ENCODE measurements at places on chromosomes 1 and 21. TPM values are rescaled to one million over a fixed set of nuclear protein-coding genes. Genes with fewer than 3 reads are reported as not detected.

GRCh38 chr1:5798151-5798730 is 194.0 kb downstream of the NPHP4 start:
- no peaks in the 10 kb centered on the region for H3K27me3 ChIP-seq
- peaks cover 5% of the 10 kb centered on the region for H3K4me1 ChIP-seq
- H3K36me3 ChIP-seq, result no peaks in the 10 kb centered on the region
- no peak overlapping the region for H3K4me3 ChIP-seq
- DNase-seq, result no peak

GRCh38 chr1:73626326-73626725 is 571.6 kb downstream of the LRRIQ3 start:
- no peak overlapping the region for H3K27ac ChIP-seq
- no peak overlapping the region for H3K4me3 ChIP-seq
- no peaks in the 10 kb centered on the region for H3K4me1 ChIP-seq
- DNase-seq, result no peak
- H3K27me3 ChIP-seq, result no peaks in the 10 kb centered on the region
- H3K36me3 ChIP-seq, result no peaks in the 10 kb centered on the region

DNA sequence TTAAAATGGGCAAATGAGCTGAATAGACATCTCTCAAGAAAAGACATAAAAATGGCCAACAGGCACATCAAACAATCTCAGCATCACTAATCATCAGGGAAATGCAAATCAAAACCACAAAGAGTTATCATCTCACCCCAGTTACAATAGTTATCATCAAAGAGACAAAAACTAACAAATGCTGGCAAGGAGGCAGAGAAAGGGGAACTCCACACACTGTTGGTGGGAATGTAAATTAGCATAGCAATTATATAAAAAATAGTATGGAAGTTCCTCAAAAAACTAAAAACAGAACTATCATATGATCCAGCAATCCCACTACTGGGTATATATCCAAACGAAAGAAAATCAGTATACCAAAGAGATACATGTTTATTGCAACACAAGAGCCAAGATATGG is 68.7 kb downstream of the DENND1B start:
- no peak overlapping the region for H3K4me3 ChIP-seq
- no peaks in the 10 kb centered on the region for H3K4me1 ChIP-seq
- no peak for DNase-seq

DNA sequence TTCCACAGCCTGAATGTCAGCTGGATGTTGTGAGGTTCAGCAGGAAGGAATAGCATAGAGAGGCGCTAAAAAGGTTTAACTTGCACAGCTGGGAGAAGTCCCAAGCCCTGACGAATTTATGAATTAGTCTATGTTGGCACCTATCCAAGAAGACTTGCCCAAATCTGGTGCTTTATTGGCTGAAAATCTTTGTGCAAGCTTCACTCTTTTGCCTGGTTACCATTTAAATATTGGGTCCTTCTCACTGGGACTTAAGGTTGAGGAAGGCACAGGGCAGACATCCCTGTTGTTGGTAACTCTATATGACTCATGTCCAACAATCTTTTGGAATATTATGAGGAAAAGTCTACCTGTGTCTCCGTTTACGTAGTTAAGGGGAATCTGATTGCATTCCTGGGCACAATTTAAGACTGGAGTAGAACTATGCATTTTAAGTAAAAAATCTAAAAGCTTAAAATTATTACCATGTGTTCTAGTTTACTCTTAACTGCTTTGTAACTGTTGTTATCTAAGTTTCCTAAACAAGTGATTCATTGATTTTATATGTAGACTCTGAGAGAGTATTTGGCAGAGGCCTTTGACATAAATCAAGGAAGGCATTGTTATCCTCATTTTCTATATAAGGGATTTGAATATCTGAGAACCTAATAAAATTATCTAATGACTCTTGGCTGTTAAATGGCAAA is 181.7 kb upstream of the DPYD start:
- no peak overlapping the region for H3K4me3 ChIP-seq
- peaks cover 7% of the 10 kb centered on the region for H3K4me1 ChIP-seq
- no peak for DNase-seq
- H3K36me3 ChIP-seq, result no peaks in the 10 kb centered on the region
- no peak overlapping the region for H3K27ac ChIP-seq

DNA sequence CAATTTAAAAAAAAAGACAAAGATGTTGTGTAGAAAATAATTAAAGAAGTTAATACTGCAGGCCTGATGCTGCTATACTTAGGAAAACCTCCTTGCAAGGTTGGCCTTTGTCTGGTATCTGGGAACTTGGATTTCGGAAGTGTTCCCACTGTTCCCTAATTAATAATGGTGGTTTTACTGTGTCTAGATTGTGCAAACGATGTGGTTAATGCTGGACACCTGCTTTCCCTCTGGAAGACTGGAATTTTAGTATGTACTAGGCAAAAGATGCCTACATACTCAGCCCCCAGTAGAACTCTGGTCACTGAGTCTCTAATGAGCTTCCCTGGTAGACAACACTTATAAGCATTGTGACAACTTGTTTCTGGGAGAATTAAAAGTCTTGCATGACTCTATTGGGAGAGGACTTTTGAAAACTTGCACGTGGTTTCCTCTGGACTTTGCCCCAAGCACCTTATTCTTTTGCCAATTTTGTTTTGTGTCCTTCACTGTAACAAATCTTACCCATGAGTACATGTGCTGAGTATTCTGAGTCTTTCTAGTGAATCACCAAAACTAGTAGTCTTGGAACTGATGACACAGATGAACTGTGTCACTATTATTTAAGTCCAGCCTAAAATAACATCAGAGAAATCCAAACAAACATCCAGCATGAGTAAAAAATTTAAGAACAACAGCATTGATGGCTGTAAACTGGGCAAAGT is 40.4 kb downstream of the LIN9 start:
- H3K4me3 ChIP-seq, result no peak overlapping the region
- no peaks in the 10 kb centered on the region for H3K36me3 ChIP-seq
- peak; percentile 24 for DNase-seq
- peaks cover 12% of the 10 kb centered on the region for H3K4me1 ChIP-seq

GRCh38 chr1:89512996-89513720 is 11.5 kb upstream of the LRRC8B start:
- H3K27ac ChIP-seq, result no peak overlapping the region
- no peak overlapping the region for H3K4me3 ChIP-seq
- H3K36me3 ChIP-seq, result no peaks in the 10 kb centered on the region
- no peaks in the 10 kb centered on the region for H3K4me1 ChIP-seq

Gene SLC50A1
- total RNA-seq, result 25.7 TPM

Data from body of pancreas (tissue), 4 donors.